ENCODE measurements at places on chromosomes 11 and 22.

GRCh38 chr11:83628622-83629355, 342.6 kb upstream of the CCDC90B start:
- DNase-seq = no peak

DNA sequence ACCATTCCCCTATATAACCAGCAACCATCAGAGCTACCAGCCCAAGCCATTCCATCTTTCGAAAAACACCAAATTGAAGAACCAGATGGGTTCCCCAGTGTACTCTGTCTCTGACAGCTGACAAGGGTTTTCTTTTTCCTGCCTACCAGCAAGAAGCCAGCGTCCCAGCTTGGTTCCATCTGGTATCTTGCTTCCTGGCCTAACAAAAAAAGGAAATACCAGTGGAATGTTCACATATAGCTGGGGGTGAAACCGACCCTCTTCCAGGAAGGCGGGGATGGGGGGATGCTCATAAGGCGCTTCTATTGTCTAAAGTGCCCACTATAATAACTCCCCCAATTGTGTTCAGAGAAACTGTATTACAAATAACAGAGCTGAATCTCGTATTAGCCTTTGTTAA, 172.3 kb downstream of the LDLRAD3 start:
- DNase-seq = no peak

GRCh38 chr11:1422481-1422880, 32.7 kb downstream of the BRSK2 start:
- no peak for DNase-seq

DNA sequence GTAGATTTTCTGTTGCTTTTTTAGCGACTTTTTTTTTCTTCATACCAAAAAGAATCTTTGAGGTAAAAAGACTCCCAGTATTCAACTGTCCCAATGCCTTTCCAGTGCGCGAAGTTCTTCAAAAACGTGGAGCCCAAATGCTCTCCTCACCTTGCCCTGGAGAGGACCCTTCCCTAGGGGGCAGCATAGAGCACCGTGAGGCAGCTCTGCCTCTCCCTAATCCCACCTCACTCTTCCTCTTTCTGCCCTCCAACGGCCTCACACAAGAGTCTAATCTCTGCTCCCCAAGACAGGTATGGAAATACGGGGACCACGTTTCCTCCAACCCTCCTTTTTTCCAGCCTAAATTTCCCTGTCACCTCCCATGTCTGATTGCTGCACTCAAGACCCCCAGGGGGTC, 117.5 kb upstream of the ALX4 start:
- DNase-seq = no peak

GRCh38 chr11:96259134-96259830, 83.7 kb downstream of the MAML2 start:
- peak; percentile 80 for DNase-seq

GRCh38 chr22:25928038-25928437, 186.1 kb downstream of the MYO18B start:
- no peak for DNase-seq

DNA sequence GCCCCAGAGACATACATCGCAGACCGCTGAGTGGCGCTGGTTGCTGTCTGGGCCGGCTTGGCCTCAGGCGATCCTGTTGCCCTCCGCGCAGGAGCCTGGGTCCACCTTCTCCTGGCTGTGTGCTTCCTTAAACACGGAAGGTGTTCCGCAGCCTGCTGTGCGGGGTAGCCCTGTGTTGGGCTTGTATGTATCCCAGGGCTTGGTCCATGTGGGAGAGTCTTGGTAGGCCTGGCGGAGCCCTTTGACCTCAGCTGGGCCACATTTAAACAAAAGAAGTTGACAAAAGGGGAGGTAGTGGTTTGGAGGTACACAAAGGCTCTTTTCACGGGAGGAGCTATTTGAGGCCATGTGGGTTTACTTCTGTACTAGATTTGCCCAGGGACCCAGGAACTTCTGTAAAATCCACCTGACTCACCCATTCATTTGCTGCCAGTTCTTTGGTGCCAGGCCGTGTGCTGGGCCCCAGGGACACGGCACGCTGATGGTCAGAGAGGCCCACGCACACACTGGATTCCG, 11.0 kb upstream of the GRAMD4 start:
- DNase-seq = no peak

- no peak for DNase-seq
These were observed 277.4 kb downstream of the FAM76B start for GRCh38 chr11:95512177-95512576.

DNA sequence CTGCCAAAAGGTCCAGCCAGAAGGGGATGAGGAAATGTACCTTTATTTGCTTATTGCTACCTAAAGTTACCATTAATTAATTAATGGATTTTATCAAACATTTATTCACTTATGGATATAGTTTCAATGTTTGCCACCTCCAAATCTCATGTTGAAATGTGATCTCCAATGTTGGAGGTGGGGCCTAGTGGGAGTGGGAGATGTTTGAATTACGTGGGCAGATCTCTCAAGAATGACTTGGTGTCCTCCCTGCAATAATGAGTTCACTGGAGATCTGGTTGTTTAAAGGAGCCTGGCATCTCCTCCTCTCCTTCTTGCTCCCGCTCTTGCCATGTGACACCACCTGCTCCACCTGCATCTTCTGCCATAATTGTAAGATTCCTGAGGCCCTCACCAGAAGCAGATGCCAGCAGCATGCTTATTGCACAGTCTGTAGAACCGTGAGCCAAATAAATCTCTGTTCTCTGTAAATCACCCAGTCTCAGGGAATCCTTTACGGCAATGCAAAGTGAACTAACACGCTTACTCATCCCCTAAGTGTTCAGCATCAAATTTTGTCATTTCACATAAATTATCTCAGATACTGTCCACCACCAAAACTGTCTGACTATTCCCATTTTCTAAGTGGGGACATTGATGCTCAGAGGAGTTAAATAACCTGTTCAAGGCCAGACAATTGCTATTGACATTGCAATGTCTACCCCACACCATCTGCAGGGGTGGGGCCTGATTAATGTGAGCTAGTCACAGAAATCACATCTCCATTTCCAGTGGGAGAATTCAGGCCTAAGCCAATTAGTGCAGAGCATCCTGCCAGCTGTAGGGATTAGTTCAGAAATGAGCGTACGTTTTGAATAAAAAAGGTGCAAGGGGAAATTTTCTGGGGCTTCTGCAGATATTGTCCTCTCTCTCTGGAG, 51.6 kb upstream of the SYN3 start:
- no peak for DNase-seq

DNA sequence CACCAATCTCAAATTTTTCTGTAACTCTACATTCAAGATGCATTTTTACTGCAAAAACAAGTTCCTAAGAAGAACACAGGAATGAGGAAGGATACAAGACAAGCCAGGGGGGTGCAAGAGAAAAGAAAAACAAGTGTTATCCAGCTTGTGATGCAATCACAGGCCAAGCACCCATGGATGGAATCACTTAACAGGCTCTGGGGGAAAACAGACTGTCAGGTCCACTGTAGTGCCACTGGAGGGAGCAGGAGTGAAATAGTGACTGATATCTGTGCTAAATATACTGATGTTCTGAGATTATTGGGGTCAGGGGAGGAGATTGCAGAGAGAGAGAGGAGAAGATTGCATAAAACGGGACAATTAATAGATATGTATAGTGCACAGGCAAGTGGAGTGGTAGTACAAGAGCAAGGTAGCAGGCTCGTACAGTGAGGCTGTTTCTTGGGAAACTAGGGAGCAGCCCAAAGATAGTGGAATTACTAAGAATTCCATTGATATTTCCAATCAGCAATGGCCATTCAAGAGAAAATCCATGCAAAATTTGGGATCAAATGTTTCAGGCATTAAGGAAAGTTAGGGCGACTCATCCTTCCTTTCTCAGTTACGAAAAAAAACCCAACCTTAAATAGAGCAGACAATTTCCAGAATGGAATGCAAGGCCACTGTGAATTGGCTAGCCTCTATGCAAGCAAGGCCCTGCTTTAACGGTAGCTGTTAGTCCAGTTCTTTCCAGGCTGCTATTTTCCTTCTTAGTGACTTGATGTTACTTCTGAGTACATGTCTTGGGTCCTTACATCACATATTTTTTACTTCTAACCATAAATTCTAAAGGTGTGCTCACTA, 52.2 kb upstream of the CEP126 start:
- peak; percentile 72 for DNase-seq

DNA sequence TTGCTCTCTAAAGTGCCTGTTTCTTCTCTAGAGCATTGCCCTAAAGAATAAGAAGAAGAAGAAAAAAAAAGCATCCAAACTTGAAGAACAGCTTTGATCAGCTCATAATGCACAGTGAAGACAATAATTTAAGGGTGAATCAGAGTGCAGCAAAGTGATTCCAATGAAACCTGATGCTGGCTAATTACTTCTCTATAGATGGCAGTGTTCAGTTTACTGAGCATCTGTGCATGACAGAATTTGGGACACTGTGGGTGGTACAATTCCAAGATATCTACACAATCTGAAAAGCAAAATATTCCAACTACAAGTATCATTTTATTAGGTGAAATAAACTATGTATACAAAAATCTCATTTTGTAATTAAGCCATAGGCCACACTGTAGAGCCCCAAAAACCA, 450.5 kb upstream of the CCDC90B start:
- no peak for DNase-seq

DNA sequence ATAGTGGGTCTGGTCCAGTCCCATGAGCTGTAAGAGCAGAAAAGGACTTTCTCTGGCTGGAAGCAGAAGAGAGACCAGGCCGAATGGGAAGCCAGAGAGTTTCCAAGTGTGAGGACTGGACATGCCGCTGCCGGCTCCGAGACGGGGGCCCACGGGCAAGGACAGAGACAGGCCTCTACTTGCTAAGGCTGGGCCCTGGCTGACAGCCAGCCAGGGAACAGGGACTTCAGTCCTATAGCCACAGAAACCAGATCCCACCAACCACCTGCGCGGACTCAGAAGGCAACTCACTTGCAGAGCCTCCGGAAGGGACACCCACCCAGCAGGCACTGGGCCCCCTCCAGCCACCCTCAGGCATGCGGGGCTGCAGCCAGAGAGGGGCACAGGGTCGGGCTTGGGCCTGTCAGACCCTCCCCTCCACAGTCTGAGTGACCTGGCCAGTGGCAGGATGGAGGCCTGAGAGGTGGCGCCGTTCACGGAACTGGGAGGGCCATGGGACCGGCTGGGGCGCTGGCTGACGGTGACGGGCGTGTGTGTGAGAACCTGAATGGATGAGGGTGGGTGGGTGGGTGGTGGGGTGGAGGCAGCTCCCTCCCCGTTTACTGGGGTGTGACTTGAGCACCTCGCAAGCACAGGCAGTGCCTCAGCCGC, 47.8 kb upstream of the A4GALT start:
- no peak for DNase-seq

GRCh38 chr11:84390441-84391078, 1104.4 kb upstream of the CCDC90B start:
- no peak for DNase-seq

- no peak for DNase-seq
These were observed 155.5 kb upstream of the OPCML start for GRCh38 chr11:133687781-133688180.

- DNase-seq = no peak
These were observed 735.0 kb downstream of the BRD1 start for GRCh38 chr22:49092716-49093115.

All from HFFc6 (cell line).